ENCODE measurements at places on chromosomes 16 and 17.
A peak's percentile ranks its signal among the peaks of the same experiment; 100 is the strongest.

- no peak for DNase-seq
These were observed 203.6 kb downstream of the RAB11FIP4 start for GRCh38 chr17:31595076-31595475.

DNA sequence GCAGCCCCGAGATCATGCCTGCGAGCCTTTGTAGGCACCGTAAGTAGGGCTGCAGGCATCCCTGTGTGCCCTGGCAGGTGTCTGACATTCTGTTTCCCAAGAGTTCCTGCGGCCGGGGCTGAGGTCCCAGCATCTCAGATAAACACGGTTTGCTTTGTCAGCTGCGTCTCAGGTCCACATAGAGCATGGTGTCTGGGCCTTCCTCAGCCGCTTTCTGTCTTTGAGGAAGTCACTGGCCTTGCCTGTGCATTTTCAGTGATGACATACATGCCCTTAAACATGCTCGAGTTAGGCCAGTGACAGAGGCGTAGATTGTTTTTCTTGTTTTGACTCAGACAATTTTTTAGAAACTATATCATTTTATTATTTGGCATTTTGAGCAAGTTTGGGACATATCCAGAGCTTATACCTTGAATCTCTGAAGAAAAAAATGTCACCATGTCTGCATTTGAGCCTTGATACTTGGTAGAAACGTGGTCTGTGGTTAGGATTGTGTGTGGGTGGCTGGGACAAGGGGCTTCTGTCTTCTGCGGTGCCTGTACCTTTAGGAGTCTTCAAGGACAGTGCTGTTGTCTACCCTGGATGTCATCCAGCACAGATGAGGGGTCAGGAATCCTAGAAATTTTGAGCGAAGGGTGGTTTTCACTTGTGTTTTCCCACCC, 105.8 kb downstream of the SNX29 start:
- no peak for DNase-seq

DNA sequence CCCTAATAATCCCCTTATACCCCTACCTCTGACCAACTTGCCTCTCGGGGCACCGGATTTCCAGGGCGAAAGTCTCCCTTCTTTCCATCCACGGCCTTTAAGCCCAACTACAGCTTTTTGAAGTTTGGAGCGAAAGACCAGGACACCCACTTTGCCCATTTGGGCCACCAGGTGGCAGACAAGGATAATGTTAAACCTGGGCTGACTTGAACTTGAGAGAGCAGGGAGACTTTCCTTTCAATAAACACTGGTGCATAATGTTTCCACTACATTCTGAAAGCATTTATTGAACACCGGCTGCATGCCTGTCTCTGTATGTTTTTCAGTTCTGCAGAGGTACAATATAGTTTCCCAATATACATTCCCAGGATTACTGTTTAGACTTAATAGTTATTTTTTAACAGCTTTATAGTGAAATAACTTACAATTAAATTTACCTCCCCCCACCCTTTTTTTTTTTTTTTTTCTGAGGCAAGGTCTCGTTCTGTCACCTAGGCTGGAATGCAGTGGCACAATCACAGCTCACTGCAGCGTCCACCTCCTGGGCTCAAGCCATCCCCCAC, 6.9 kb upstream of the CES3 start:
- peak; percentile 73 for DNase-seq

GRCh38 chr17:6648181-6648580, 3.2 kb downstream of the MED31 start:
- no peak for DNase-seq

DNA sequence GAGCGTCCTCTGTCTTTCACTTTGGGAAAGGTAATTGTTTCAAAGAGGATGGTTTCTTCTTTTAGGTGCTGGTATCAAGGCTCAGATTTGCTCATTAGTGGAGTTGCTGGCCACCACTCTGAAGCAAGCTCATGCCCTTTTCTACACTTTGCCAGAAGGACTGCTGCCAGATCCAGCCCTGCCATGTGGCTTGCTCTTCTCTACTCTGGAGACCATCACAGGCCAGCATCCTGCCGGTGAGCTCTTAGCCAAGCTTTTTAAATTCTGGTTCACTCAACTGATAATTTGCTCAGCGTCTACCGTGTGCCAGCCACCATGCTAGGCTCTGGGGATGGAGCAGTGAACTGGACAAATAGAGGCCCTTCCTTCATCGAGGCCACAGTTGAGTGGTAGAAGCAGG, 4.3 kb downstream of the COG1 start:
- DNase-seq: peak; percentile 59

GRCh38 chr16:69917739-69918138, 33.4 kb upstream of the CLEC18A start:
- DNase-seq: no peak

GRCh38 chr16:15897834-15898254, 9.4 kb upstream of the CEP20 start:
- no peak for DNase-seq

Data from NCI-H446 (cell line).